ENCODE measurements at places on chromosomes 12 and 14.

DNA sequence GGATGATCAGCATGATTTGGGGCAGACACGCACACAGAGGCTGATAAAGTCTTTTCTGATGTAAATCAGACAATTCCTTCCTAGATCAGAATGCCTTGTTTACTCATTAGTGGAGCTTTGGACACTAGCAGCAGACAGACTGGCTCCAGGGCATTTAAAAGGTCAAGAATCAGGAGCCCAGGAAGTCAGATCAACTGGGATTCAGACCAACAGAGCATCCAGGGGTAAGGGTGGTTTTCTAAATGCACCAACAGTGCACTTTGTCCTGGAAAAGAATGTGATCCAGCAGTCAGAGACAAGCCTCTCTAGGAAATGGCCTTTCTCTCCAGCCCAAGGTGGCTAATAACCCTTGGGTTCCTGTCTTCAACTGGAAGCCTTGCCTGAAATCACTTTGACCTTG lies 405.3 kb downstream of the MED13L start:
- DNase-seq: no peak

GRCh38 chr12:79378496-79378895 lies 312.3 kb downstream of the PAWR start:
- DNase-seq: no peak

GRCh38 chr12:51669271-51669670 lies 78.2 kb downstream of the SCN8A start:
- no peak for DNase-seq

- DNase-seq: no peak
These were observed 29.9 kb upstream of the YBX3 start for GRCh38 chr12:10753059-10753458.

DNA sequence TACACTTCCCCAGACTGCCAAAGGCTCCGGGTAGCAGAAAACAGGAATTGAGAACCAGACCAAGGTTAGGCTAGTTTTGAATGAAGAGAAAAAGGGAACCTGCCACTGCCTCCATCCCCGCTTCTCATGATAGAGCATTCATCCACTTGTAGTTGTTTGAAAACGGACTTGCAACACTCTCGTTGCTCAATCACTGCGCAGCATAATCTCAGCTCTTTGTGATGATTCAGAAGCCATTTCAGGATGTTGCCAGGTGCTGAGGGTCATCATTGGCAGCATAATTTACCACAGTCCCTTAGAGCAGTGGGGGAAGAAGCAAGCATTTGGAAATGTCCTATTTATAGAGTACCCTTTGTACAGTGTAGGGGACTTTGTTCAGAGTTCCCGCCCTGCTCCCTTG lies 25.6 kb downstream of the KCNK13 start:
- DNase-seq: no peak

- no peak for DNase-seq
These were observed 245.9 kb downstream of the EMP1 start for GRCh38 chr12:13442457-13442856.

DNA sequence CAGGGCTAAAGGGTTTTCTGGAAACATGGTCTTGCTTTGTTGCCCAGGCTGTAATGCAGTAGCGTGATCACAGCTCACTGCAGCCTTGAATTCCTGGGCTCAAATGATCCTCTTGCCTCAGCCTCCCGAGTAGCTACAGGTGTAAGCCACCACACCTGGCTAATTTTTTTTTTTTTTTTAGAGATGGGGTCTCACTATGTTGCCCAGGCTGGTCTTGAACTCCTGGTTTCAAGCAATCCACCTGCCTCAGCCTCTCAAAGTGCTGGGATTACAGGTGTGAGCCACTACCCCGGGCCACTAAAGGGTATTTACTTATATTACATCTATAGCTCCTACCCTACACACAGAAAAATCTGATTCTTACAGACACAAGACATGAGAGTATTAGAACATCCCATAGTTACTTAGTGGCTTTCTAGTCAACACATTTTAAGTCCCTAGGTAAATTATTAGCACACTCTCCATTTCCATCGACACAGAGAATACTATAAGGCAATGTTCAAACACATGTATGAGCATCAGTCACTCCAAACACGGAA lies 6.2 kb upstream of the DCAF11 start:
- no peak for DNase-seq

GRCh38 chr14:97266653-97267052 lies 469.5 kb downstream of the VRK1 start:
- no peak for DNase-seq

DNA sequence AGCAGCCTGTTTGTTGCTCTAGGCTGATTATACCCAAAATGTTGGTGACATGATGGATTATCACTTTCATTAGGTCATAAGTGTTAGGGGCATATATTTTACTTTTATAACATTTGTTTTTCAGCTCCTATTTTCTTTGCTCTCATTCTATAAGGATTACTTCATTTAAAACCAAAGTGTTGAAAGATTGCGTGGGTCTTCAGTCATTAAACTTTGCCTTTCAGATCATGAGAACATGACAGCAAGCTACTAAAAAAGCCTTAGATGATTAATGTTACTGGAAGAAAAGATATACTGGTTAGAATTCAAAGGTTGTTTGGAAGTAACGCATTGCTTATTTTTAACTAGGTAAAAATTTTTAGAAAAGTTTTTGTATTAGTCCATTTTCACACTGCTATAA lies 156.8 kb downstream of the ERC1 start:
- DNase-seq: no peak

DNA sequence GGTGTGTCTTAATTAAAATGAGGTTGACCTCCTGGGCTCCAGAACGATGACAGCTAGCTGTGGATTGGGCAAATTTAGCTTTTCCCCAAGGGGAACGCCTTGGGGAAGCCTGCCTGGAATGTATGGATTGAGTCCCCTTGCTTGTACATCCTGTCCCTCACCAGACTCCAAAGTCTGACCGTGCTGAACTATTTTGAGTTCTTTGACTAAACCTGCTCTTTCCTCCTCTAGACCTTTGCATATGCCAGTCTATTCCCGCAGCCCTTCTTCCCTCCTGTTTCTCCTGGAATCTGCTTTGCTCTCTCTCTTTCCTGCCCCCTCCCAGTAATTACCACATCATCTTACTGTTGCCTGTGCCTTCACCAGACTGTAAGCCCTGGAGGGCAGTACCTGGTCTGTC lies 11.5 kb upstream of the KDM2B start:
- no peak for DNase-seq

DNA sequence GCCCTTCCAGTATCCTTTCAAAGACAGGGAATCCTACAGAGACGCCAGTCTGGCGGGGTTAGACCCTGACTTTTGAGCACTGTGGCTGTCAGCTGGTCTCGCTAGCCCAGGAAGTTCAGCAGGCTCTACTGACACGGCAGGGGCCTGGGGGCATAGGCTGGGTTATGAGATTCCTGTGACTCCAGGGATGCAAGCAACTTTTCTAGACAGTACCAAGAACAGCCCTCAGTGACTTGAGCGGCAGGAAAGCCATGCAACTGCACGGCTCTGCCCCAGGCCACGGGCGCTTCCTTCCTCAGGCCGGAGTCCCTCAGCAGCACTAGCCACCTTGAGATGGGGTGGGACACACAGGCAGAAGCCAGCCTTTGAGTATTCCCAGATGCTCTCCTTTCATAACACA lies 5.1 kb upstream of the SIVA1 start:
- no peak for DNase-seq

DNA sequence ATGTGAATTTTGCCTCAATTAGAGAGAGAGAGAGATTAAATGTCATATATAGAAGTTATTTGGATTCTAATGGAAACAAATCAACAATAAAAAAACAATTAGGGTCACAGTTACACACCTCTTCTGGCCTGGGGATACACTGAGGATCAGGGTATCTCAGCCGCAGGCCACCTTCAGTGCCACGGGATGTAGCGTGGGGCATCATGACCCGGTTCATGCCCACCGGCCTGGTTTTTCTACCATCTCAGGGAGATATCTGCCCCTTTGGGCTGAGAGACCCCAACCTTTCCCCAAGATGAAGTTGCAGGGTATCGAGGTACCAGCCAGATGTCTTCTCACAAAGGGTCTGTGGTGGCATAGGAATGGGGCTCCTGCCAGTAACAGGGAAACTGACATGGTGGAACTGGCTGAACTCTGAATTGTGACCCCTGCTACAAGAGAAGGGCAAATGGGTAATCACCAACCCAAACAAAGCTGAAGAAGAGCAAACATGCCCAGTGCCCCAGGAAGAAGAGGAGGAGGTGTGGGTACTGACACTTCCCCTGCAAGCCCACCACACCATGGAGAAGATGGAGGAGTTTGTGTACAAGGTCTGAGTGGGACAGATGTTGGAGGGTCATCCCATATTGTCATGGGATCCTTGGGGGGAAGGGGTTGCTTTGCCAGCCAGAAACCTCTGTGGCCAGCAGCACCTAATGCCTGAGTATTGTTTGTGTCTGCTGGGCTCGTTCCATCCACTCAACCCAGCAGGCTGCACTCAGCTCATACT lies 19.5 kb downstream of the SERPINA3 start:
- DNase-seq: no peak

DNA sequence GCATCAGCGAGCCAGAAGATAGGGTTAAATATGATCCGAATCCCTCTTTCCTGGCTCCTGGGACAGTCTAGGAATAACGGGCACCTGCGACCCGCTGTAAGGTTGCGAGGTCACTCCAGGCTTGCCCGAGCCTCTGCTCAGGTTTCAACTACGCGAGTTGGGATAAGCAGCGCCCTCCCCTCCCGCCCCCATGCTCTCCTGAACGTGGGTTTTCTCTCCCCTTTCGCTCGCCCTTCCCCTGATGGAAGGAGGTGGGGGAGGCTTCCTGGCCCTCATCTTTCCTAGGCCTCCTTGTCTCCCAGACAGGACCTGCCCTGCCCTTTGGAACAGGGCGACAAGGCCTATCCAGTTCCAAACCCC lies 753 bp upstream of the ATP5MC2 start:
- no peak for DNase-seq

- DNase-seq: no peak
These were observed 4.3 kb downstream of the PAPLN start for GRCh38 chr14:73241481-73242165.

- no peak for DNase-seq
These were observed 4.1 kb downstream of the KCNC2 start for GRCh38 chr12:75205558-75205957.

DNA sequence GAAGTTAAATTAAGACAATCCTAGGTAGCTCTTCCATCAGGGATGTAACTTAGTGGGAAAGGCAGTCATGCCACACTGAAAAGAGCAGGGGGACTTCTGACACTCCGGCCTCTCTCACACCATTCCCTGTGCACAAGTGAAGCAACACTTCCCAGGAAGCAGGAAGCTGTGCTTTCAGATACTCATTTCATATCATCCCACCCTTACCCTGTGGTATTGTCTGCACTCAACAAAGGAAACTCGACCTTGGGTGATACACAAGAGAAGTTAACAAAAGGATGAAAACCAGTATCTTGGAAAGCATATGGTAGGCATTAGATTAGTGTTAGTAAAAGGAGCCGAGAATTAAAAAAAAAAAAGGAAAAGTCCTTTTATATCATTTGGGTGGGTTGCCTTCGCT lies 61.3 kb upstream of the MDM1 start:
- no peak for DNase-seq

GRCh38 chr14:64910847-64911495 lies 3.3 kb upstream of the CHURC1 start:
- no peak for DNase-seq

DNA sequence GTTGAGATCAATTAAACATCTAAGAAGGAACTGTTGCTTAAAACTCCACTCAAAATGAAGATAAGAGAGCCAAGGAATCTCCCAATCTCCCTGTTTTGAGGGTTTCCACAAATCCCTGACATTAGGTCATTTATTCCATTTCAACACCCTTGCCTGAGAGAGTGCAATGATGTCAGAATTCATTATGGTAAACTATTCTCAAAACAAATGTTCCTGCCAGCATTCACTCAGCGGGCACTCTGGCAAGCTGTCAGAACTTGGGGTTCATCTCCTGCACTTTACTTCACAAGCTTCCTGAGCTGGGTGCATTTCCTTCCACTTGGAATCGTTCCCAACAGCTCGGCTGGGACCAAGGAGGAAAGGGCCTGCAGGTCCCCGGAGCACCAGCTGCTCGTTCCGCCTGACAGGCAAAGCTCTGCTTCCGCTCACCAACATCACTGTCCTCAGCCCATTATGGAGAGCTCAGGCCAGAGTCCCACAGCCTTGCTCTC lies 117.8 kb downstream of the TTC7B start:
- no peak for DNase-seq

DNA sequence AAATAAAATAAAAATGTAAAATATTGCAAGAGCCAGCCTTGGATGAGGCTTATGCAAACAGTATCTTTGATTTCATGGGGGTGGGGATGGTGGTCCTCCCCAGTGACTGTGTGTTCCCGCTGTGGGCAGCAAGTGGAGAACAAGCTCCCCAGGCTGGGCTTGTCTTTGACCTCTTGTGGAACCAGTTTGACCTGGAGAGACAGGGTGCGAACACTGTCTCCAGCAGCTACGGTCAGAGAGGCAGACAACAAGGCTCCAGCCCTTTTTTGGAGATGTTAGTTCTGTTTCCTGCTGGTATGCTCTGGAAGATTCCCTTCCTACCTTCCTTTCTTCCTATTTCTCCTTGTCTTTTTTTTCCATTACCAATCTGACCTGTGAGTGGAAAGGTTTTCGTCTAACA lies 21.8 kb upstream of the WSCD2 start:
- DNase-seq: no peak

DNA sequence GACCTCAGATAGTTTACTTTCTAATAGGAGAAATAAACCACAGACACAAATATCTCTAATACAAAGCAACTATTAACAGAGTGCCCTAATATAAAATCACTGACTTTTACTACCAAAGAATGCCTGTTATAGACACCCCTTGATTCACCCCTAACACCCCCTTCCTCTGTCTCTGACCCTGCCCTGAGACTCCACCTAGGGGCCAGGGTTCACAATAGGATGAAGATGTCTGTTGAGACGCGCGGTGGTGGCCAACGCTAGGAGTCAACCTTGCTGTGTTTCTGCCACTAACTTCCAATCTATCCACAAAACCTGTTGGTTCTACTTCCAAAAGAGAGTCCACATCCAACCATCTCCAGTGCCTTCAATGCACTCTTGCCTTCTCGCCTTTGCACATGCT lies 10.9 kb upstream of the TC2N start:
- DNase-seq: no peak

DNA sequence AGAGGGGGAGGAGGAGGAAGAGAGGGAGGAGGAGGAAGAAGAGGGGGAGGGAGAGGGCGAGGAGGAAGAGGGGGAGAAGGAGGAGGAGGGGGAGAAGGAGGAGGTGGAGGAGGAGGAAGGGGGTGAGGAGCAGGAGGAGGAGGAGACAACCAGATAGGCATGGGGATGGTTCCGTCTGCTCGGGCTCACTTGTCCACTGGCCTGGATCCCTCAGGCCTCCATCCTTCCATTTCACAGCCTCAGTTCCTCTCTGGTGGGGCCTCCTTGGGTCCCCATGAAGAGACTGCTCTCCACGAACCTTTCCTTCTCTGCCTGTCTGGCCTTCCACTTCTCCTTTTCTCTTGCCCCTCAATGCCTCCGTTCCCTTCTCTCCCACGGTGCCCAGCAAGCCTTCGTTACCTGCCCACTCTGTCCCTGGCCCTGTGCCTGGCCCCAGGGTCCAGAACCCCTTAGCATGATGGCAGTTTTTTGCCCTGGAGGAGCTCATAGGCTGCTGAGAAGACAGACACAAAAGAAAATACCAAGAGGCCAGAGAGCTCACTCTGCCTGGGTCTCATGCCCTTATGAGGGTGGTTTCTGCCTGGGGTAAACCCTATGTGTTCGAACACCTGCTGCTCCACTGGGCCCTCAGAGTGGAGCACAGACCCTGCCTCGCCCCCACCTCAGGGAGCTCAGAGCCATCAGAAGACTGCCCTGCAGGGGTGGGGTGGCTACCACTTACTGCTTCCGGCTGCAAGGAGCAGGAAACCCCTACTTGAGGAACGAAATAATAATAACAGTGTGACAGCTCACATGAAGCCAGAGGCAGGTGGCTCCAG lies 11.7 kb upstream of the CACNA2D4 start:
- DNase-seq: no peak

Measured in T-helper 17 cell (primary cell).